ENCODE measurements at places on chromosomes 11 and 22. TPM values are rescaled to one million over a fixed set of nuclear protein-coding genes. Genes with fewer than 3 reads are reported as not detected.

DNA sequence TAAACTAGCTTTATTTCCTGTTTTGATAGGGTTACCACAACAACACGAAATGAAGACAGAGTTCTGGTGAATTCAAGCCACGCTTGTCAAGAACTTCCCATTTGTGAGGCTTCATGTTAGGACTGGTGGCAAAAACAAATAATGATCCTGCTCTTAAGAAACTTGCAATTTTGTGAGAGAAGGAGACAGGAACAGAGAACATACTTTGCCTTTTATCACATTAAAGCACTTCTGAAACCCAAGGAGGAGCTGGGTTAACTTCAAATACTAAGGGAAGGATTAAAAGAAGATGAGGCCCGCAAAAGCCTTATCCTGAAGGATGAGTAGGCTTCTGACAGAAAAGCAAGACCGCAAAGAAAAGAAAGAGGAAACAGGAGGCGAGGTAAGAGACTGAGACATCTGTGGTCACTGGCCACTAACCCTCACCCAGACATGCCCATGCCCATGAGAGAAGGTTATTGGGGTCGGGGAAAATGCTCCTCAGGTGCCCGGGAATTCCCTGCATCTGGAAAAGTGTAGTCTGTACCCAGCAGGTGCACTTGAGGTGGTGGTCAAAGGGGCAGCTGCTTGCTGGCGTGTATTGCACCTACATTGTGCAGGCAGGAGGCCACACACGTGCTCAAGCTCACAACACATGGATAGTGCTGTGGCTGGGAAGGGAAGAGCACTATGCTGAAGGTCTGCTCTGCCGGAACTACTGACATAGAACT, 50.5 kb downstream of the MAPK1 start:
- H3K4me3 ChIP-seq = no peak overlapping the region
- H3K27me3 ChIP-seq = no peaks in the 10 kb centered on the region
- no peak for DNase-seq
- H3K4me1 ChIP-seq = peaks cover 50% of the 10 kb centered on the region
- H3K36me3 ChIP-seq = no peaks in the 10 kb centered on the region
- no peak overlapping the region for H3K27ac ChIP-seq

GRCh38 chr11:17544181-17544622, at the start of gene USH1C:
TSS of gene USH1C (minus strand) at chr11:17544416. CDS start at chr11:17544307, 109 bp downstream.
- H3K4me3 ChIP-seq = no peak within 1 kb of the TSS
- H3K27ac ChIP-seq = no peak within 1 kb of the TSS
- no peaks in the 10 kb centered on the region for H3K27me3 ChIP-seq
- DNase-seq = no peak
- H3K36me3 ChIP-seq = no peaks in the 10 kb centered on the region
- H3K4me1 ChIP-seq = peaks cover 6% of the 10 kb centered on the region

GRCh38 chr22:37279331-37280181, 2.8 kb upstream of the CYTH4 start:
- no peak for DNase-seq
- H3K27ac ChIP-seq = no peak overlapping the region
- no peaks in the 10 kb centered on the region for H3K27me3 ChIP-seq
- no peak overlapping the region for H3K4me3 ChIP-seq

DNA sequence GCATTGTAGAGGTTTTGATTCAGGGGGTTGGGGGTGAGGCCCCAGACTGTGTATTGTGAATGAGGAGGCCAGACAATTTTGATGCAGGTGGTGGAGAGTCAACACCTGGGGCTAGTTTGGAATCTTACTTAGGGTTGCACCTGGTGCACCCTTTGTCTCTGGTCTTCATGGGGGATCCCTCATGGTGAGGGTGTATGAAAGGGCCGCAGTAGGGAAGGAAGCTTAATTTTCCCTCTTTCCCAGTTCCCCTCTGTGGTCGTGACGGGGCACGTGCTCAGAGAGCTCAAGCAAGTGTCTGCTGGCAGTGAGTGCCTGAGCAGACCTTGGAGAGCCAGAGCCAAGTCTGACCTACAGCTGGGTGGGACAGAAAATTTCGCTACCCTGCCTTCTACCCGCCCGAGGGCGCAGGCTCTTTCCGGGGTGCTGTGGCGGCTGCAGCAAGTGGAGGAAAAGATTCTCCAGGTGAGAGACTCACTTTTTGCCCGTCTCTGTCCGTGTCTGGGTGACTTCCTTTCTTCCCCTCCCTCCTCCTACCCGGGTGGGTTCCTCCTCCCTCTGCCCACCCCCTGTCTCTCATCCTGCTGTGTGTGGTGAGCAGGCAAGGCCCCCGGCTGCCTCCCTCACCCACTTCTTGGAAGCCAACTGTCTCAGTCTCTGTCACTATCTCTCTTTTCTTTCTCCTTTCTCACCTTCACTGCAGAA, 131.7 kb downstream of the MICAL2 start:
- no peak overlapping the region for H3K4me3 ChIP-seq
- H3K4me1 ChIP-seq = no peaks in the 10 kb centered on the region

DNA sequence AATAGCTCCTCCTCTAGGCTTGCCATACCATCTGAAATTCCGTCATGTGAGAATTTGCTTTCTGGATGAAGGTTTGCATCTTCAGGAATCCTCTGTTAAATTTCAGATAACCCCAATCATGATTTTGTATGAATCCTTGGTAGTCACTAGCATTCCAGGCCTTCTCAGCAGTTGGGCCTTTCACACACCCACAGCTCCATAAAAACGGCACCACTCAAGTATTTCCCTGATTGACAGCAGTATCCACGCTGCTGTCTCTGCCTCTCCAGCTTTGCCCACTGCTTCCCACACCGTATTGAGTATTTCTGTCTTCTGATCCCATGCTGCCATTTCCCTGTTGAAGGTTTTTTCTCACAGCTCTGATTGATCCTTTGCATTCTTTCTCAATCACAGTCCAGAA, 208.7 kb upstream of the NCAM1 start:
- no peak overlapping the region for H3K27ac ChIP-seq
- H3K4me1 ChIP-seq = no peaks in the 10 kb centered on the region
- H3K36me3 ChIP-seq = no peaks in the 10 kb centered on the region

GRCh38 chr11:9041747-9042146, 37.9 kb upstream of the NRIP3 start:
- no peak overlapping the region for H3K4me3 ChIP-seq
- peaks cover 2% of the 10 kb centered on the region for H3K4me1 ChIP-seq
- no peak for DNase-seq

The SPON1 gene
- total RNA-seq = 31.7 TPM

DNA sequence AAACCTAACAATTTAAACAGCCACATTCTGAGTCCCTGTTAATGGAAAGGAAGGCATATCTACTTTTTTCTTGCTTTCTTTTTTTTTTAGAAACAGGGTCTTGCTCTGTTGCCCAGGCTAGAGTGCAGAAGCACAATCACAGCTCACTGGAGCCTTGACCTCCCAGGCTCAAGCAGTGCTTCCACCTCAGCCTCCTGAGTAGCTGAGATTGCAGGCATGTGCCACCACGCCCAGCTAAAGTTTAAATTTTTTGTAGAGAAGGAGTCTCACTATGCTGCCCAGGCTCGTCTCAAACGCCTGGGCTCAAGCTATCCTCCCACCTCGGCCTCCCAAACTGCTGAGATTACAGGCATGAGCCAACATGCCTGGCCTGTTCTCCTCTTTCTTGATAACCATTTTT, 25.4 kb downstream of the ARFGAP3 start:
- peaks cover 77% of the 10 kb centered on the region for H3K36me3 ChIP-seq
- H3K27me3 ChIP-seq = no peaks in the 10 kb centered on the region
- H3K4me1 ChIP-seq = no peaks in the 10 kb centered on the region
- no peak overlapping the region for H3K27ac ChIP-seq
- no peak overlapping the region for H3K4me3 ChIP-seq

GRCh38 chr22:46779023-46779422, 16.6 kb downstream of the TBC1D22A start:
- no peak for DNase-seq
- H3K27me3 ChIP-seq = no peaks in the 10 kb centered on the region
- no peak overlapping the region for H3K4me3 ChIP-seq
- H3K27ac ChIP-seq = no peak overlapping the region
- H3K36me3 ChIP-seq = no peaks in the 10 kb centered on the region

GRCh38 chr11:76382209-76382608, 1.1 kb downstream of the GVQW3 start:
- H3K27me3 ChIP-seq = no peaks in the 10 kb centered on the region
- H3K4me1 ChIP-seq = peaks cover 35% of the 10 kb centered on the region
- DNase-seq = no peak
- no peak overlapping the region for H3K4me3 ChIP-seq
- no peaks in the 10 kb centered on the region for H3K36me3 ChIP-seq
- no peak overlapping the region for H3K27ac ChIP-seq

The BARX2 gene
- total RNA-seq = 25.3 TPM

GRCh38 chr11:120270386-120270785, 30.4 kb downstream of the POU2F3 start:
- peaks cover 9% of the 10 kb centered on the region for H3K4me1 ChIP-seq
- no peaks in the 10 kb centered on the region for H3K27me3 ChIP-seq
- no peak for DNase-seq
- no peak overlapping the region for H3K4me3 ChIP-seq
- peak overlapping the region; percentile 66 for H3K27ac ChIP-seq
- H3K36me3 ChIP-seq = no peaks in the 10 kb centered on the region

- no peaks in the 10 kb centered on the region for H3K36me3 ChIP-seq
- H3K4me1 ChIP-seq = peaks cover 44% of the 10 kb centered on the region
- no peaks in the 10 kb centered on the region for H3K27me3 ChIP-seq
- peak overlapping the region; percentile 70 for H3K4me3 ChIP-seq
- H3K27ac ChIP-seq = peak overlapping the region; percentile 91
- DNase-seq = no peak
Observed at GRCh38 chr22:45008186-45008681, 1.6 kb downstream of the PHF21B start.

The RAC2 gene
- 15.7 TPM for total RNA-seq

The PKP3 gene
- 117 TPM for total RNA-seq

- H3K27me3 ChIP-seq = no peaks in the 10 kb centered on the region
- H3K4me1 ChIP-seq = peaks cover 27% of the 10 kb centered on the region
- peak overlapping the region; percentile 46 for H3K27ac ChIP-seq
- no peak overlapping the region for H3K4me3 ChIP-seq
Observed at GRCh38 chr11:34977089-34977912, 60.9 kb downstream of the PDHX start.

GRCh38 chr11:59076876-59077571, 9.1 kb upstream of the GLYATL1B start:
- no peaks in the 10 kb centered on the region for H3K27me3 ChIP-seq
- DNase-seq = no peak
- H3K4me1 ChIP-seq = no peaks in the 10 kb centered on the region
- no peaks in the 10 kb centered on the region for H3K36me3 ChIP-seq

DNA sequence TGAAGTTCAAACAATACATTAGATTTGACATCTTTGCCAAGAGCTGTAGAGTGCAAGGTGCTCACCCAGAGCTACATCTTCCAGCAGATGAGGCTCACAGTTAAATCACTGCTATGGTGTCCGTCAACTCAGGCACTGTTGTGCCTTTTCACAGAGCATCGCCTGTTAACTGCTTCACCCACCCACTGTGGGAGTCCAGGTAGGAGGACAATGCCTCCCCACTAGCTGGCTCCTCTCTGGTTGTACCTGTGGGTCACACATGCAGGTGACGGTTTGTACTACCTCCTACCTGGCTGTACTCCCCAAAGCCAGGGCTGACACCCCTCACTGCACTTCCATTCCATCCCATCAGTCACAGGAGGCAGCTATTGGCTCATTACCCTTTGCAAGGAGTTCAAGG, 84.6 kb upstream of the TOP3B start:
- no peak overlapping the region for H3K27ac ChIP-seq
- H3K27me3 ChIP-seq = no peaks in the 10 kb centered on the region
- no peak for DNase-seq
- no peaks in the 10 kb centered on the region for H3K36me3 ChIP-seq

The CRYBB3 gene
- not detected for total RNA-seq

DNA sequence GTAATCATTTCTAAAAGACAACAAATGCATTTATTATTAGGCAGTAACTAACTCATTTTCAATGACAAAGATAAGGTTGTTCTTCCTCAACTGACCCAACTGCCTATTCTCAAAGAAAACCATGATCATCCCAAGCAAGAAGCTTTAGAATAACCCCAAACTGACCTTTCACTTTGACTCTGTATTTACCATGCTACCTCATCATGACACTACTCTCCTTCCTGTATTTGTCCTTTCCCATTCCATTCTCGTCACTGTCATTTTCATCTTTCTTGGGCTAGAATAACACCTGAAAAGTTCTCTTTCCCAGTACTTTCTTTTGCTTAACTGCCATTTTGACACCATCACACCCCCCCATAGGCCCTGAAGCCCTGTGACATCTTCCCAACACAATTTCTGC, 48.3 kb downstream of the TCF20 start:
- DNase-seq = no peak
- peaks cover 25% of the 10 kb centered on the region for H3K4me1 ChIP-seq
- H3K27me3 ChIP-seq = no peaks in the 10 kb centered on the region
- no peak overlapping the region for H3K27ac ChIP-seq
- no peaks in the 10 kb centered on the region for H3K36me3 ChIP-seq

DNA sequence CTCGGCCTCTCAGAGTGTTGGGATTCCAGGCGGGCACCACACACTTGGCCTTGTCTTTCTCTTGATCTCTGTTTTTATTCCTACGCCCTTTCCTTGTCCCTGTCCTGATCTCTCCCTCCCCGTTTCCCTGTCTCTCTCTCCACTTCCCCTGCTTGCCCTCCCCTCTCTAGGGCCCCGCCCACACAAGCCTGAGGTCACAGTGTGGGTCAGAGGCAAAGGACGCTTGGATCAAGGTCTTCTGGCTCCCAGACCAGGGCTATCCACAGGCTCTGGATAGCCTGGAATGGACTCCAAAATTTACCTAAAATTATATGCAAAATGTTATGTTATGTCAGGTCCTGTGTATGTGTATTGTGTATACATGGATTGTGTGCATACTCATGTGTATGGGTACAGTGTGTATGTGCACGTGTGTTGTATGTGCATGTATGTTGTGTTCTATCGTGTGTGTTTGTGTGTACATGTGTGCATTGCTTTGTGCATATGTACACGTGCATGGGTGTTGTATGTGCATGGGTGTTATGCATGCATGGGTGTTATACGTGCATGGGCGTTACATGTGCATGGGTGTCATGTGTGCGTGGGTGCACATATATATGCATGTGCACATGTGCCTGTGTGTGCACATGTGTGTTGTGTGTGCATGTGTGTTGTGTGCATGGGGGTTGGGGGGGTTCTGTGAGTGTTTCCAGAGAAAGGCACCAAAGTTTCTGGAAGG, 38.3 kb downstream of the TP53I11 start:
- no peak for DNase-seq
- no peak overlapping the region for H3K4me3 ChIP-seq
- H3K27me3 ChIP-seq = no peaks in the 10 kb centered on the region
- no peak overlapping the region for H3K27ac ChIP-seq
- no peaks in the 10 kb centered on the region for H3K36me3 ChIP-seq

- no peak overlapping the region for H3K27ac ChIP-seq
- no peaks in the 10 kb centered on the region for H3K4me1 ChIP-seq
- H3K4me3 ChIP-seq = no peak overlapping the region
- no peaks in the 10 kb centered on the region for H3K27me3 ChIP-seq
- no peaks in the 10 kb centered on the region for H3K36me3 ChIP-seq
Observed at GRCh38 chr11:16185042-16185441, 171.3 kb downstream of the SOX6 start.
